KG1 (cell line): ENCODE measurements at places on chromosomes 13 and 19.

GRCh38 chr19:18391509-18392075 is 5.6 kb downstream of the GDF15 start:
- no peak for DNase-seq

- DNase-seq, result no peak
Observed at GRCh38 chr13:33285420-33286124, at the start of gene STARD13. TSS of gene STARD13 (minus strand) at chr13:33285755. CDS start at chr13:33285638, 117 bp downstream.

DNA sequence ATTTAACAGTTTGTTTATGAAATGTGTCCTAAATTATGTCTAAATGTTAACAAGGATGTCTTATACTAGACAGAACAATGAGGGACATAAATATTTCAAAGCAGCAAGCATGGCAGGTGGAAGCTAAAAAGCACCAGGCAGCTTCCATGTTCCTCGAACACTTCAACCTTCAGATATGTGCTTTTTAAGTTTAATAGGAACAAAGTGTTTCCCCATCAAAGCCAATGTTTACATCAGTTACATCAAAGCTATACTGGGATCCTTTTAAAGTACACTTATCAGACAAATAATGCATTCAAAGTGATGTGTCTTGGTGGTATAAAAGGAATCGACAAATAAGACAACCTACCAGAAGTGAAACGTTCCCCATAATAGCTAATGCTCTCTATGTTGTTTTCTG is 2841.1 kb upstream of the PCDH20 start:
- no peak for DNase-seq

DNA sequence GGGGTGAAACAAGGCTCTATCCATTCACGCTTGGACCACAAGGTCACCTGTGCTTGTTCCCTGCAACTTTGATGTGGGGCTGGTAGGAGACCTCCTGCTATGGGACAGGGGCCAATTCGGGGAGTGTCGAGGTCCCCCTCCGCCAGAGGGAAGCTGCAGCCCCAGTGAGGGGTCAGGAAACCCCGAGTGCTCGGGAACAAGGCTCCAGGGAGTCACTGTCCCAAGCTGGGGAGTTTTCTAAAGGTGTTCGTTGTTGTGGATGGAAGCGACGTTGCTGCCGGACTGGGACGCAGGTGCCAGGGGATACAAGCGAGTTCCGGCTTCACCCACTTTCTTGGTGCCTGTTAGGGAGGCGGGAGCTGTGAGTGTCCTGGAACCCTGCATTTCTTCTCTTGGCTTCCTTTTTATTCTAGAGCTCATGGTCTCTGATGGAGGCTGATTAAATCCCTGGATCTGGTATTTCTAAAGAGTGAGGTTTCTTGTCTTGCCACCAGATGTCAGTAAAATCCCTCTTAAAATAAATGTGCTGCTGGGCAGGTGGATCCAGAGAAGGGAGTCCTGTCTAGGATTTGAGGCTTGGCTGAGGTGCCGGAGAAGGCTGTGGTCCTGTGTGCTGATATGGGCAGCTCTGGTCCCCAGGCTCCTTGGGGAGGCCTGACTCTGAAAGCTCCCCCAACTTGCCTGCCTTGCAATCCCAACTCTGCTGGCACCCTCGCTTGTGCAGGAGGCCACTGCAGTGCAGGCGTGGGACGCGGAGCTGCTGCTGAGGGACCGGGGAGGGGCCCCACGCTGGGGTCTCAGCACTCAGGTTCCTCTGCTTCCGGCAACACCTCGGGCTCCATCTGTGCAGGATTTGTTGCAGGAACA is 153.9 kb downstream of the TEX29 start:
- DNase-seq, result peak; percentile 8
